ENCODE measurements at places on chromosomes 3 and 15. TPM values are rescaled to one million over a fixed set of nuclear protein-coding genes. Genes with fewer than 3 reads are reported as not detected.

DNA sequence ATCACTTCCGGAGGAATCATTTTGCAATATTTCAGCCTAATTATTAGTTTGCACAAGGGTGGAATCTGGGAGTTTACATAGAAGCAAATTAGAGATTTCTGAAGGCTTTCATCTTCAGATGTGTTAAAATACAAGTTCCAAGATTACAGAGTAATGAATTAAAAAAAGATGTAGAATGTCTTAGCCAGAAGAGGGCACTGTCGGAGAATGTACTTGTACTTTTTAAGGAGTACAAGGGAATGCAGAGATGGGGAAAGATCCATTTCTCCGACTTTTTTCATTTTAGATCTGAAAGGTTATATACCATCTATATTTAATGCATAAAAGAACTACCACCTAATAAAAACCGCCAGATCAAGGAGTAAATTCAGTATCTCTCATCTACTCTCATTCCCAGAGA, 43.1 kb upstream of the WDR5B start:
- DNase-seq, result no peak

DNA sequence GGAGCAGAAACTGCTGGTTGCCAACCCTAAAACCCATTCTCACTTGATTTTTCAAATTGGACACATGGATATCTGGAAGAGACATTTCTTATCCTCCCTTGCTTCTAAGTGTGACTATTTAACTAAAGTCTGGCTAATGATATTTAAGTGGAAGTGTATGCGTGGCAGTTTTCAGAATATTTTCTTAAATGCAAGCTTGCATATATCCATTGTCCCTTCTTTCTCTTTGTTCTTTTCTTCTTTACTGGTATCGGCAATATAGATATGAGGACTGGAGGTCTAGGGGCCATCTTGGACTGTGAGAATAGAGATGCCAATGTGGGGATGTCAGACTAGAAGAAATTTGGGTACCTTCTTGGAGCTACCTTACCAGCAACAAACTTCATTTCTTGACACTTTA, 364.3 kb upstream of the DPH6 start:
- no peak for DNase-seq

DNA sequence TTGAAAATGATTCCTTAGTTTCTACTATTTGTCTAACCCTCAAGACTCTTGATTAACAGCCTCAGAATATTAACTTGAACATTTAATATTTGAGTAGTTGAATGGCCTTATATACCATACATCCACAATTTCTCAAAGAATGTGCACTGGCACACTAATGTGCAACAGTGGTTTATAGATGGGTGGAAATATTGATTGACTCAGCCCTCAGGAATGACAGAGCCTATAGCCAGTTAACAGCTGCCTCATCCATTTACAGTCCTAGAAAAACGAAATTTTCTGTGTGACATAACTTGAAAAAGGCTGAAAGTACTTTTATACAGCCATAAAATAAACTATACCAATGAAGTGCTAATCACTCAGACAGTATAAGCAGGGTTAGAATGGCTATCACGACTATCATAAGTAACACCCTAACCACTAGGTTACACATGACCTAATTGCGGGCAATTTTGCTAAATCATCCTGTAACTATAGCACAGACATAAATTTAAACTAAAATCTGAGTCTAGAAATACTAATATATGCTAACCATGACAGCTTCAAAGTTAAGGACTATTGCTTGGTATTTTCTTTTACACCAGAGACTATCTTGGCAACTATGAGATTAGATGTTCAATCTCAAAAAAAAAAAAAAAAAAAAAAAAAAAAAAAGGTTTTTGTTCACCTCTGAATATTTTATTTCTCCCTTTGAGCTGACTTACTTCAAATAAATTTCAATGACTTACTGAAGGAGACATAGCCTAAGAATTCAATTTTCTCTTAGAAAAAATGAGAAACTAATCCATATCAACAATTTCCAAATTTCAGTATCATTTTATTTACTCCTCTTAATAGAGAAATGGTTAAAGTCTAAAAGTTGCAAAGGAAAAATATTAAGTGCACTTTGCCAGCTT, 9.3 kb downstream of the SECISBP2L start:
- DNase-seq, result no peak

DNA sequence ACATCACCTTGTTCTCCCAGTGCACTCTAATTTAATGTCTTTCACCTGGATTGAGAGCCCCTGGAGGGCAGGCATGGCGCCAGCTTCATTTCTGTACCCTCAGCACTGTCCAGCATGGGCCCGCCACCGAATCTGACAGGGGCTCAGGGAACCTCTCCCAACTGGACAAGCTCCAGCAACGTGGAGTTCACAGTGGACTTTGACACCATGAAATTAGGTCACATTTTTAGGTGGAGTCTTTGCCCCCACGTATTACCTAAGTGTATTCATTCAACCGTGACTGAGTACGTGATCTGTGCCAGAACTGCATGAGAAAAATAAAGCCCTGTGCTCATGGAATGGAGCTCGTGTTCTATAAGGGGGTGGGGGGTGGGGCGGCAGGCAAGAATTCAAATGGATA, 94.1 kb upstream of the ATP2B2 start:
- no peak for DNase-seq

DNA sequence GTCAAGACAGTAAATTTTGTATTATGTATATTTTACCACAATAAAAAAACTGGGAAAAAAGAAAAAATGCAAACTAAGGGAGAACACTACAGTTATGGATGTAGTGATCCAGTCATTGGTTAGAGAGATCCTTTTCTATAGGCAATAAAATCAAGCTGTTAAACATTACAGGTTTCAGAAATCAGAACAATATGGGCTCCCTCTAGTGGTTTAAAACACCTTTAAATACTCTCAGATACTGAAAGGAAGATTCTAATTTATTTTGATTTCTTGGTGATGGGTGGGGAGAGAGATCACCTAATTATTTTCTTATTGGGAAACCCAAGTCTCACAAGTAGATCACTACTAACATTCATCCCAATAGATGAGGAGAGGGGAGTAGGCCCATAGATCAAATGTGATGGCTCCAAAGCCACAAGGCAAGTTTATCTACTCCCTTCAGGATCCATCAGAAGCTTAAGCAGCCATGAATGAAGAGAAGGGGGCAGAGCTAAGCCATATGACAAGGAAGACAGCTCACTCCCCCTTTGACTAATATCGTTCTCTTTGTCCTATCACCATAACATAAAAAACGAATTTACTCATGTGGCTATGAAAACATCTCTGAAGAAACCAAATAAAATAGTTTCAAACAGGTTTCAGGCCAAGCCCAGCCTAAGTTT, 118.6 kb downstream of the ANO10 start:
- DNase-seq, result no peak

GRCh38 chr3:121894301-121894990, at the start of gene SLC15A2:
SLC15A2 (plus strand) TSS chr3:121894401; CDS start chr3:121894477, 76 bp downstream.
- no peak for DNase-seq

DNA sequence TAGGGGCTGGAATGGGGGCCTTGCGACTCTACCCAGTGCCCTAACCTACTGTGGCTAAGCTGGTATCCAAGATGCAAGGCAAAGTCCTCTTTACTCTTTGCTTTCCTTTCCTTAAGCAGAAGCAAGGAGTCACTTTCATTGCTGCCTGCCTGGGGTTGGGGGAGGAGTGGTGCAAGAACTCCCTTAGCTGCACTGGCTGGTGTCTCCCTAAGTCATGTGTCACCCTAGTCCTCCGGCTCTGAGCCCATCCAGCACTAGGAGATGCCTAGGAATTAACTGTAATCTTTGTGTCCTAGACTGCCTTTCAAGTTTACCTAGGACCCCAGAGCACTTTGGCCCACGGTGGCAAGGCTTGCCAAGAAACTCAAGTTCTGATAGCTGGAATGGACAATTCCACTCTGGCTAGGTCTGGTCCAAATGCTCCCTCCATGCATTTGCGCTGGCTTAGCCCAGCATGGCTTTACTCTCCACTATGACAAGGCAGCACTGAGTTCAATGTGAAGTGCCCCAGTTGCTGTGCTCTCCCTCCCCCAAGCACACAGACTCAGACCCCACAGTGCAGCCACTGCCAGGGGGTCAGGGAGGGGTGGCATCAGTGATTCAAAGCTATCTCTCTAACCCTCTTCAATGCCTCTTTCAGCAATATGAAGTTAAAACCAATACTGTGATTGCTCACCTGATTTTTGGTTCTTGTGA, 58.7 kb downstream of the ESYT3 start:
- DNase-seq, result no peak

- no peak for DNase-seq
These were observed 15.4 kb upstream of the GMNC start for GRCh38 chr3:190877925-190878324.

DNA sequence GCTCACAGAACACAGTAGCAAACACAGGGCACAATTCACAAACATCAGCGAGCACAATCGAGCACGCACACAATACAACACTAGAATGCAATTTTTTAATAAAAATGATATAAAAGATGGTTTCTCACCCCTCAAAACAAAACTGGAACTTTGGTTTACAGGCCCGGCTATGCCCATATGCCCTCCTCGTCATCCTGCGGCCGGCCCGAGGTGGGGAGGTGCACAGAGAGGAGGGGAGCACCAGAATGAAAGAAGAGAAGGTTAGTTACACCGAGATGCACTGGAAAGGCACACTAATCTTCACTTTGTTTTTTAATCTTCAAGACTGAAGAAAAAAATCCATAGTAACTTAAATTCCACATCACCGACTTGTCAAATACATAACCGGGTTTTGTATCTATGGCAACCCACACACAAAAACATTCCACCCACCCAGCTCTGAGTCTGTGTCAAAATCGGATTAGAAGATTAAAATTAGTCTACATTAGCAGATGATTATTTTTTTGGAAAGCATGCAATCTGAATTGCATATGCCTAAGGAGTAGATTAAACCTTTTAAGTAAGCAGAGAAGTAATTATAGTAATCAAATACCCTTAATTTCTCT, 196.7 kb upstream of the WNT5A start:
- no peak for DNase-seq

- DNase-seq, result no peak
These were observed 690.2 kb upstream of the DPPA4 start for GRCh38 chr3:110027446-110028080.

- DNase-seq, result no peak
These were observed 922.9 kb downstream of the SI start for GRCh38 chr3:164155400-164155799.

- no peak for DNase-seq
These were observed 2.2 kb downstream of the LRRN1 start for GRCh38 chr3:3801494-3801841.

DNA sequence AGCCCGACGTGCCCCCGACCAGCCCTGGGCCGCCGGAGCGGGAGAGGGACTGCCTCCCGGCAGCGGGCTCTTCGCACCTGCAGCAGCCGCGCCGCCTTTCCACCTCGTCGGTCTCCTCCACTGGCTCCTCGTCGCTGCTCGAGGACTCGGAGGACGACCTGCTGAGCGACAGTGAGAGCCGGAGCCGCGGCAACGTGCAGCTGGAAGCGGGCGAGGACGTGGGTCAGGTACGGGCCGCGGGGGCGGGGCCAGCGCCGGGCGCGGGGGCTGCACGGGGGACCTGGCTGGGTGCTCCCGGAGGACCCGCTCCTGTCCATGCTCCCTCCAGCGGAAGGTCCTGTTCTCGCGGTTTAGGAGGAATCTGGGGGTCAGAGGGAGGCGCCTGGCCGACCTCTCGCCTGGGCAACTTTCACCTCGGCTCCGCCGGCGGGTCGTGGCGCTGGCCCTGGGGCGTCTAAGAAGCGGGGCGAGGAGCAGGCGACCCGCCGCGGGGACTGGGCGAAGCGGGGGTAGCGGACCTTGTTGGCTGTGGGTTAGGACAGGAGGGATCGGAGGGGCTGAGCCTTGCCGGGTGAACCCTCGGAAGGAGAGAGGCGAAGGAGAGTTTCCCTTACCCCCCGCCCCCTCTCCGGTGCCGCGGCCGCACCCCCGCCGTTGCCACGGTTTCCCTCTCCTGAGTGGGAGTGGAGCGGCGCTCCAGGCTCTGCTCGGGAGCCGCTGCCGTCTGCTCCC, 682 bp downstream of the ITPKA start:
- DNase-seq, result peak; percentile 52

DNA sequence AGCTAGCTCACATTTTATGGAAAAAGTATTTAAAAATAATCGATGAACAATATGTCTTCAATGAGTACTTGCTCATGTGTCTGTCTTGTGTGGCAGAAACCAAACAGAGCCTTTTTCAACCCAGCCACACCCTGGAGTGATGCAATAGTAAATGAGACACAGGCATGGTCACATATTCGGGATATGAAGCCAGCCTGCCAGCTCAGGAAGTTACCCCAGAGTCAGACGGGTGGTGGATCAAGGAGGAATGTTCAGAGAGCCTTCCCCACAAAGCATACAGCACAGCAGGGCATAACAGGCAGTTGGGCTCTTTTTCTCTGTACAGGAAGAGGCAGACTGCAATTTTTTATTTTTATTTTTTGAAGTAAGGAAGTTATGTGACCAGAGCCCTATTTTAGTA, 27.3 kb downstream of the LARP6 start:
- peak; percentile 32 for DNase-seq

DNA sequence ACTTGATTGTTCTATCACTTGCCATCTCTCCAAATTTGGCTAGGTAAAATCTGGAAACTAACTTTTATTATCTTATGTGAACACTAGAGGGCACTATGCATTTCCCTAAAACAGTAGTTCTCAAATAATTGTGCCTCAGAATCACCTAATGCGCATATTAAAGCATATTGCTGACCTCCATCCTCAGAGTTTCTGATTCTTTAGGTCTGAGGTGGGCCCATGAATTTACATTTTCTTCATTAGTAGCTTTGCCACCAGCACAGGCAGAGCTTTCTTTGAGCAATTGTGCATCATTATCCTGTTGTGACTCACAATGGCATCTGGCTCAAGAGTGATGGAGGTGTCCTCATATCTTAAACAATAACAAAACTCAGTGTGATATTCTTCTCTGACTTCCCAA, 17.5 kb upstream of the BCHE start:
- DNase-seq, result no peak

- DNase-seq, result no peak
These were observed 55.3 kb upstream of the MAGI1 start for GRCh38 chr3:66093981-66094380.

DNA sequence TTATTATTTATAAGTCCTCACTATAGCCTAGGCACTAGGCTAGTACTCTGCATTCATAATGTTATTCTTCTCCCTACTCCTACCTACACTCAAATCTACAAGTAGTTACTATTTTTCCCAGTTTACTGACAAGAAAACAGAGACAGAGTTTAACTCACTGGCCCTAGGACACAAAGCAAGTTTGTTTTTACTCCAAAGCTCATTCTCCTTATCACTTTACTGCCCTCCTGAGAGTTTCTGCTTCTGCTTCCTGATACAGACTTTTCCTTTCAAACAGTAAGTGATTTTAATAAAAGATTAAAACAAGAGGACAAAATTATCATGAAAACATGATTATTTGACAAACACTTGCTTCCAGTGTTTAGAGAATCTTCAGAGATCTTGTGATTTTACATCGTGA, 60.6 kb upstream of the CADPS start:
- DNase-seq, result no peak

TTC21A gene
- total RNA-seq, result 6.1 TPM

TPRG1 gene
- total RNA-seq, result 1.1 TPM

FBXO40 gene
- not detected for total RNA-seq

FGF7 gene
- total RNA-seq, result 13.3 TPM

PPP1R14D gene
- 137 TPM for total RNA-seq

ADIPOQ gene
- total RNA-seq, result 0.58 TPM

RAB43 gene
- 42.6 TPM for total RNA-seq

IQCH gene
- 2.2 TPM for total RNA-seq

BNC1 gene
- not detected for total RNA-seq

OXTR gene
- total RNA-seq, result 0.24 TPM
